ENCODE measurements at places on chromosomes 3 and 15.
A peak's percentile ranks its signal among the peaks of the same experiment; 100 is the strongest.

GRCh38 chr15:41661518-41662225, 1.5 kb downstream of the MGA start:
- peak; percentile 93 for DNase-seq

DNA sequence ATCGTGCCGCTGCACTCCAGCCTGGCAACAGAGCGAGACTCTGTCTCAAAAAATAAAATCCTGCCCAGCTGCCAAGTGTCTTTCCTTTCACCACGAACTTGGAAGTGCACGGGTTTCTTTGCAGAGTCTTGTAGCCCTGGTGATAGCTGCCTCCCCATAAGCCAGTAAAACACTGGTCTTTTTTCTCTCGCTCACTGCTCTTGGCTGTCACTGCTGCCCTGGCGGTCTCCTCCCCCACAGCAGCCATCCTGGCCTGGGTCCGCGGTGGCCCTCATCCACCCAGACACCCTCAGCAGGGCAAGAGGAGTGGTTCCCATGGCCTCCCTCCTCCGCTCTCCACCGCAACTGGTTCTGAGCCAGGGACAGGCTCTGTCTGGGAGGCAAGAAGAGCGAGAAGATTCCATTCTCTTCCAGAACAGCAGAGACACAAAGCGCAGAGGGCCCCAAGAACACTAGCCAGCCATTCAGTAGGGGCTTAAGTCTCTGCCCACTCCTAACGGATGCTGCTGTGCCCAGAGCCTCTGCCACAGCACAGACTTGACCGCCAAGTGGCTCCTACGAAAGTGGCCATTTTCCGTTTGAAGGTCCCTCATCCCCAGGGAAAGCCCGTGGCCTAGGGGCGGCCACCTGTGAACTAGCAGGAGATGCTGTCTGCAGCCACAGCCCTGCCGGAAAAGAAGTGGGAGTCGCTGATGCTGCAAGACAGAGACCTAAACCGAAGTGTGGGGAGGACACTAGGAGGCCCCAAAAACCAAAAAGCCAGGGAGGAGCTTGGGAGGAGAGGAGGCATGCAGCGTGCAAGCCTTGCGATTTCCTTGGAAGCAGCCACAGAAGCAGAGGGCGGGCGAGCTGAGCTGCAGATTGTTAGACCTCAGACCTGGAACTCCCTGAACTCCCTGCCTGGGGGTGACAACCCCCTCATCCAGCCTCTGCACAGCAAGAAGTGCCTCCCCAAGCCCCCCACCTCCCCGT, 44.1 kb downstream of the KLHL25 start:
- peak; percentile 89 for DNase-seq

GRCh38 chr3:156332304-156332703, 211.9 kb downstream of the KCNAB1 start:
- no peak for DNase-seq

GRCh38 chr3:64266065-64266931, 41.0 kb upstream of the PRICKLE2 start:
- no peak for DNase-seq

DNA sequence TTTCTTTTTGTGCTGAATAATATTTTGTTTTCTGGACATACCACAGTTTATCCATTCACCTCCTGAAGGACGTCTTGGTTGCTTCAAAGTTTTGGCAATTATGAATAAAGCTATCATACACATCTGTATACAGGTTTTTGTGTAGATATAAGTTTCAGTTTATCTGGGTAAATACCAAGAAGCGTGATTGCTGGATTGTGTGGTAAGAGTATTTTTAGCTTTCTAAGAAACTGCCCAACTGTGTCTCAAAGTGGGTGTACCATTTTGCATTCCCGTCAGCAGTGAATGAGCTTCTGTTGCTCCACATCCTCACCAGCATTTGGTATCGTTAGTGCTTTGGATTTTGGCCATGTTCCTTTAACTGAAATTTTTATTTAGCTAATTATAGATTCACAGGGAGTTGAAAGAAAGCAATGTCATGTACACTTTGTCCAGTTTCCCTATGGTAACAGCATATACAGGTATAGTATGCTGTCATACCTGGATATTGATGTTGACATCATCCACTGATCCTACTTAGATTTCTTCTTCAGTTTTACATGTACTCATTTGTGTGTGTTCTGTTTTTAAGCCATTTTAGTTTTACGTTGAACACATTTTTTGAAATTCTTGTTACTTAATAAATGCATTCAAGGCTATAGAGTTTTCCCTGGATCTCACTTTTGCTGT, 11.9 kb downstream of the ARID3B start:
- DNase-seq, result no peak

DNA sequence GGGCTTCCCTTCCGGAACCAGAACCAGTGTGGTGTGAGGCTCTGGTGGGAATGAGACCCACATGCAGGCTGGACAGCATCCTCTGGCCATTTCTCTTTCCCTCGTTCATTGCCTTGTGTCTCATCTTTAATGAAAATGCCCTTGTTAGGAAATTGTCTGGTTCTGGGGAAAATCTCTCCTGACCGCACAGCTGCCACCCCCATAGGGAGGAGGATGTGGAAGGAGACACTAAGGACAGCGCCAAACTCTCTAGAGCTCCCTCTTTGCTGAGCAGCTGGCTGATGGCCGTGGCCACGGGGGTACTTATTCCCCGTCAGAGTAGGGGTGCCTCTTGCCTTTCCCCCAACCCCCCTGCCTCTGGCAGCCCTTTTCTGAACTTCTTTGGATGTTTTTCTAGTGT, 297.6 kb upstream of the C2CD4B start:
- no peak for DNase-seq

GRCh38 chr3:3771567-3771966, 27.7 kb upstream of the LRRN1 start:
- no peak for DNase-seq

- no peak for DNase-seq
These were observed 118.8 kb upstream of the GALNT15 start for GRCh38 chr3:16055606-16056211.

GRCh38 chr3:16437640-16438039, 75.9 kb downstream of the RFTN1 start:
- DNase-seq, result no peak

DNA sequence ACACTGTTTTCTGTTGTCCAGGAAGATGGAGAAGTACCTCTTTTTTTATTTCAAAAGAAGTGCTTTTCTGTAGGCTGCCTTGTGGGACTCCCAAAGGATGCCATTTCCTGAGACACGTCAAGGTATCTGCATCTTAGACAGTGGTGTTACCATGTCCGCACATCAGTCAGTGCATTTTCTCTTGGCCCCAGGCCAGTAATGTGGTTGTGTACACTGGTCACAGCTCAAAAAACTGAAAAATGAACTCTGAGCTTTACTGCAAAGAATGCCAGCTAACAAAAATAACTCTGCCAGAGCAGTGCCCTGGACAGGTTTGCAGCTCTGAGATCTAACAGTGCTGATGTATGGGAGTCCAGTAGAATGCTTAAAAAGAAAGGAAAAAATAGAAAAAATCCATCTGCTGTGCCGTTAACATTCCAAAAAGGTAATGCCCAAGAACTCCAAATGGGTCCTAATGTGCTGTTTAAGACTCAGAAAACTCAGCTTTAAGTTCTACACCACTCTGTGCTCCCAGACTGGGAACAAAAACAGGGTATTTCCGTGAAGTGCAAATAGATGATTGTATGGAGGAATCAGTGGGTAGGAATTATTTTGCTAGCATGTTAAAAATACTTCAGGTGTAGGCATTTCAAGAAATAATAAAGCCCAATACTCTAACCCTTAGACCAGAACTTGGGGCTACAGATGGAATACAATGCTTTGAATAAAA, 315.9 kb downstream of the FEZF2 start:
- DNase-seq, result no peak

DNA sequence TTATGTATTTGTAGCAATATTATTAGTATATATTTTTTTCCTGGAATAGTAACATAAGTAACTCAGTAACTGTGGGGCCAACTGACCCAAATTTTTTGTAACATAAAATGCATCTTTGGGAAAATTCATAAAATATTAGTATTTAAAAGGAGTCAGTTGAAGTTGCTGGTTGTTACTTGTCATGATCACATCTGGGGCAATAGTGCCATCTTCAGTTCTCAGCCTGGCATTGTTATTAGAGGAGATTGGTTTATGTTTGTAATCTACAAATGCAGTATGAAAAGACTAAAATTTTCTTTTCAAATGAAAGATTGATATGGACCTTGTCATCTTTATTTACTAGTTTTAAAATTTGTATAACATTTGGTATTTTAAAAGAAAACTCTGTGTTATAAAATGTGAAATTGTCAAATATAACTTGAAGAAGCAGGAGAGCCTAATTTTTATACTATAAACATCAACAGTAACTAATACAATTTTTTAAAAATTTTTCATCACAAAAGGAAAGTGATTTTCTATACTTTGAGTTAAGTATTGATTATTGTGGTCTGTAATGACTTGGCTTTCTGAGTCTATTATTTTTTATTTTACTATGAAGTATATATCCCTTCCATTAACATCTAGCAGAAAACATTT, 38.8 kb upstream of the MLF1 start:
- peak; percentile 49 for DNase-seq

DNA sequence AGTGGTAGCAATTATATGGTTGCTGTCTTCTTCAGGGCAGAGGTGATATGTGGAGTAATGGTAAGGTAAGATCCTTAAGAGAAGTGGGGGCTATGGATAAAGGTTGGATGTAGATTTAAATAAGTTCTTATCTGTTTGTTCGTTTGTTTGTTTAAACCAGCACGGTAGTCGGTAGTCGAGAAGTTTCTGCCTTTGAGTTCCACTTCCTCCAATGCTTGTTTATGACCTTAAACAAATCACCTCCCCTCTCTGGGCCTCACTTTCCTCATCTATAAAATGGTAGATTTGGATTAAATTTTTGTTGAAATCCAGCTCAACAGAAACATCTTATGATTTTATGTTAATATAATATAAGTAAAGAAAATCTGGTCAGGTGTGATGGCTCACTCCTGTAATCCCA, 11.8 kb downstream of the DAPK2 start:
- no peak for DNase-seq

DNA sequence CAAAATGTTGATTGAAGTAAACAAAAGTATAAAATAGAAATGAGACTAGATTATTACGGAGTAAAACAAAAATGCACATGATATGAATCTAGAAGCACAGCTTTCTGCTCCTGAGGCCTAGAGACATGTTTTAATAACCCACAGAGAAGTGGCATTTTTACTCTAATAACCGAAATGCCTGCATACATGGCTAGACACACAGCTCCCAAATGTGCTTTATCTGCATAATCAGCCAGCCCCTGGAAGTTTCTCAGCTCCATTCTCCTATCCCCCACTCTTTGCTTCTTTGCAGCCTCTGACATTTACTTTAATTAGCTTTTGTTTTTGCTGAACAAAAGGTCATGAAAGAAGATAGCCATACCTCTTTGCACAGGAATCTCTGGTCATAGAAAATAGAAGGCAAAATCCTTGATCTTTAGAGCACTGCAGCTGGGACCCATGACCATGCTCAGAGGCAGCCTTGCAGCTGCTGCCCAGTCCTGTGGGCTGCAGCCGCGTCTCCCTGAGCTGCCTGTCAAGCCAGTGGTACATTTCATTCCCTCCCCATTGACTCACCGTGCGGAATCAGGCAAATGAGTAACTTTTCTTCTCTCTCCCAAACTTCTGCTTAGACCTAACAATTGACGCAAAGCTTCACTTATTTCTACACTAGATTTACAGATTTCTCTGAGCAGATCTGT, at the start of gene VEPH1:
VEPH1 (minus strand) TSS at position 501 of the 680 bp plus-strand sequence. CDS start 8,067 bp downstream, outside the sequence.
- no peak for DNase-seq

DNA sequence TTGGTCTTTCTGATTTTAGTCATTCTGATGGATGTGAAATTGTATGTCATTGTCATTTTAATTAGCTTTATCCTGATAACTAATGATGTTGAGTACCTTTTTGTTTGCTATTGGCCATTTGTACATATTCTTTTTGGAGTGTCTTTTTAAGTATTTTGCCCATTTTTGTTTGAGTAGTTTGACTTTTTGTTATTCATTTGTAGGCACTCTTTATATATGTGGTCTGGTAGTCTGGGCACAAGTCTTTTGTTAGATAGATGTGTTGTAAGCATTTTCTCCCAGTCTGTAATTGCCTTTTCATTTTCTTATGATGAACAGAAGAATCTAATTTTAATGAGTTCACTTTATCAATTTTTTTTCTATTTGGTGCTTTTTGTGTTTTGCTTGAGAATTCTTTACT, 14.6 kb downstream of the GPR160 start:
- DNase-seq, result no peak

DNA sequence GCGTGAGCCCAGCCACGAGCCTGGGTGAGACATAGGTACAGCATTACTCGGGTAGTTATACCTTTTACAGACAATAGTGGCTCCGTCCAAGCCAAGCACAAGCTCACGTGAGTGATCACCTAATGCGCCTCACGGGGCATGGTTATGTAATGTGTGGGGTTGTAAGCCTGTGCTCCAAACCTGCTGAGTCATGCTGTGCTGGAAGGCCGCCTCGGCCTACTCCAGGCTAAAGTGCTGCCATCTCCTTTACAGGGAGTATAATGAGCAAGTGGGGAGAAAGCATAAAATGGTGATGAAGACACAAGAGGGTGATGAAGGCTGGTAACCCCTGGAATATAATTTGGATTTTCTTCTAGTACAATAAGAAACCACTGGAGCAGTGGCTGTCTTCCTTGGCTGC, 175.8 kb upstream of the STT3B start:
- DNase-seq, result peak; percentile 41

- peak; percentile 66 for DNase-seq
These were observed 3.2 kb upstream of the SIAH2 start for GRCh38 chr3:150765949-150766720.

- no peak for DNase-seq
These were observed 143.4 kb upstream of the TSC22D2 start for GRCh38 chr3:150264561-150265279.

DNA sequence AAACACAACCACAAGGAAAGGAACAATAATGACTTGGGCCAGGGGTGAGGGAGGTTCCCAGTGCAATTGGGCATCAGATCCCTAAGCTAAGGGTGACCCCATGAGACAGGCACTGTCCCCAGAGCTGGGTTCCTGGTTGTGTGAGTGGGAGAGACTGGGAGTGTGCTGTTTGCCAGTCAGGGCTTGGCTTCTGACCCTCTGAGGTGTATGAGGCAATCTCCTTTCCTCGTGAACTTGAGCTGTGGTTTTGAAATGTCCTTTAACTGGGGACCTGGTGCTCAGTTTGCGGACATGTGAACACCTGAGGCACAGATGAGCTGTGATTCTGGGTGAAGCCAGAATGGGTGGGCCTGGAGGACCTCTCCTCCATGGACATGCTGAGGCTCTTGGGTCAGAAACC, 58.5 kb upstream of the PLXNA1 start:
- DNase-seq, result peak; percentile 16

DNA sequence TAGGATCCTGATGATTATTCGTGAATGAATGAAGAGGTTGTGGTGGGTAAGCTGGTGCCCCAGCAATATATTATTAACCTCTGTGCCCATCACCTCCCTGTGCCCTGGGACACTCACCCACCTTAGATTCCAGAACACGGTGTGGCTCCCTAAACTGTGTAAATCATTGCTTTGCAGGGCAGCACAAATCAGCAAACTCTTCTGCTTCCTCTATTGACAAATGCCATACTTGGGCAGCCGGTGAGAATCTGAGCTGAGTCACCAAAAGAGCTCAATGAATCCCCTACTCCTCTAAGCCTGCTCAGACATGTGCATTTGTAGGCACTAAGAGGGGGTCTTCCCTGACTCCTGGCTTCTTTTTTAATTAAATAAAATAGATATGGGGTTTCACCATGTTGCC, 15.7 kb downstream of the UQCC5 start:
- peak; percentile 14 for DNase-seq

GRCh38 chr3:191336833-191337232, 6.5 kb upstream of the UTS2B start:
- no peak for DNase-seq

Measured in NB4 (cell line).